ENCODE measurements at places on chromosomes 7 and 10.

- DNase-seq: no peak
Observed at GRCh38 chr7:18530224-18531179, 35.0 kb downstream of the HDAC9 start.

DNA sequence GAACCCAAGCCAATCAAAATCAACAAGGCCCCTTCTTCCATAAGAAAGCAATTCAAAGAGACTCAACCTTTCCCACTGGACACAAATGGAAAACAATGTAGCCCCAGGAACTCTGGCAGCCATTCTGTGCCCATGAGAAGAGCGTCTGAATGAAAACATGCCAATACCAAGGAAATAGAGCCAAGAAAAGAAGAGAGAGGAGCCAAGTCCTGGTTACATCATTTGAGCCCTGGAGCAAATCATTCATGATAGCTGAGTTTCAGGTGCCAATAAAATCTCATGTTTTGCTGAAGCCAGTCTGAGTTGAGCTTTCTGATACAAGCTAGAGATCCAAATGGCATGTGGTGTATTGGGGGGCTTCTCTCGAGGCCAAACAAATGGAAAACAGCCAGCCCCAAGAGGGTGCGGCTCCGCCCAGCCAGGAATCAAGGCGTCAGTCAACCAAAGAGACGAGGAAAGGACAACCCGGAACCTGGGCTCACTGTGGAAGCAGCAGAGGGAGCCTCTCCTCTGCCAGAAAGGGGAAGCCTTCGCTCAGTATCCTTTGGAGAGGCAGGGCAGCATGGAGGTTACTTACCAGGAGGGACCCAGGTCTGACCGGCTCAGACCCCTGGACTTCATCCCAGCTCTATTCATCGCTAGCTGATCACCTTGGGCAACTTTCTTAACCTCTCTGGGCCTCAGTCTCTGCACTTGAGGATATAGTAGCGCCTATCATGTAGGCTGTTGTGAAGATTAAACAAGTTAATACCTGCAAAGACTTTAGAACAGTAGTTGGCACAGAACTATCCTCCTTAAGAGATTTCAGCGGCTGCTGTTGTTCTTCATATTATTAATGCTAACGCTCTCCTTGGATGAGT is 61.8 kb downstream of the OAT start:
- DNase-seq: no peak

GRCh38 chr7:132739271-132739955 is 163.1 kb upstream of the PLXNA4 start:
- no peak for DNase-seq

DNA sequence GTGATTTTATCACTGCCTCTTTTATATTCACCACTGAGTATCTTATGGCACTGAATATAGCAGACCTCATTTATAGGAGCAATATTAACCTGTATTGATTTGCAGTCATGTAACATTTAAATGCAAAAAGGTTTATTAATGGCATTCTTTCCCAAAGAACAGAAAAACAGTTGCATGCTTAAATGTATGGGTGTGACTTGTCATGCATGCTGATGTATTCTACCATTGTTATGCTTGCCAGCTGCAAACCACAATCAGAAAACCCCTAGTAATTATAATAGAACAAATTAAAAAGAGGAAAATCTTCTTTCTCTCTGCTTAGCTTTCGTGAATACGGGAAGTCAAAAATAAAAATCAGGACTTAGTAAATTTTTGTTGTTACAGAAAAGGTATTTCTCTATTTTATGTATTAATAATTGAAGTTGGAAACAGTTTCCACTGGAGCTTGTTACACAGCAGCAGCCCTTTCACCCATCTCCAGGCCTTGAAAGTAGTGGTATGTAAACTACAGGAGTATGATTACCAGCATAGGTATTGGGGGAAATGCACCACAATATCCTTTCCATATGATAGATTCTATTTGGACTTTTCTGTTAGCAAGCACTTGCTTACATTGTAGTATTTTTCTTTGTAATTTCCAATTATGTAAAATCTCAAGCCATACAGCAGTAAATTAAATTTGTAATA is 147.4 kb upstream of the TEX47 start:
- DNase-seq: no peak

DNA sequence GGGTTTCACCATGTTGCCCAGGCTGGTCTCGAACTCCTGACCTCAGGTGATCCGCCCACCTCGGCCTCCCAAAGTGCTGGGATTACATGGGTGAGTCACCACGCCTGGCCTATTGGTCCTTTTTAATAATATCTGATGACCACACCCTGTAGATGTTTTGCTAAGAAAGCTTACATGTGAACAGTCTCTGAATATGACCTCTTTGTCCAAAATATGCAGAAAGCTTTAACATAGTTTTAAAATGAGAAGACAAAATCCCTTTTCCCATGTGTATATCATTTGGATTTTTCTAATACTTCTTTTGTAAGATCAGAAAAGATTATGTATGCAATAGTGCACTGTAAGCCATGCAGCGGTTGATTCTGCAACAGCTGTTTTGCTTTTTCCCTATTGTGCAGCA is 38.5 kb downstream of the MCU start:
- DNase-seq: no peak

DNA sequence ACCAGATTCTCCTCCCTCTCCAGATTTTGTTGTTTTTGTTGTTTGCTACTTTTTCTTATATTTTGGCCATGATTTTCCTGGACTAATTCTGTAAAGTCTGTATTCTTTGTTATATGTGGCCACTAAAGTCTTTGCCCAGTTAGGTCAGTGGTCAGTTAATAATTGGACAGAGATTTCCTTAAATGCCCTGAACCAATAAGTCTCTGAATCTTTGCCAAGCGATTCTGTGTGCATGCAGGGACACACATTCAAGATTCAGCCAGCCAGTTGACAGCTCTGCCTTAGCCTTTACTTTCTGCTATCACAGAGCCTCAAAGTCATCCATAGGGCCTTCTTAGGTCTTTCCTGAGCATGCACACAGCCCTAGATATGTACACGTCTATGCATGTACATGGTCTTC is 11.0 kb upstream of the COL17A1 start:
- DNase-seq: no peak

GRCh38 chr7:26458466-26459145 is 166.9 kb downstream of the SNX10 start:
- no peak for DNase-seq

GRCh38 chr7:121046893-121047468 is 58.5 kb downstream of the CPED1 start:
- DNase-seq: no peak

- peak; percentile 69 for DNase-seq
Observed at GRCh38 chr10:58952747-58953466, 223.5 kb upstream of the PHYHIPL start.

DNA sequence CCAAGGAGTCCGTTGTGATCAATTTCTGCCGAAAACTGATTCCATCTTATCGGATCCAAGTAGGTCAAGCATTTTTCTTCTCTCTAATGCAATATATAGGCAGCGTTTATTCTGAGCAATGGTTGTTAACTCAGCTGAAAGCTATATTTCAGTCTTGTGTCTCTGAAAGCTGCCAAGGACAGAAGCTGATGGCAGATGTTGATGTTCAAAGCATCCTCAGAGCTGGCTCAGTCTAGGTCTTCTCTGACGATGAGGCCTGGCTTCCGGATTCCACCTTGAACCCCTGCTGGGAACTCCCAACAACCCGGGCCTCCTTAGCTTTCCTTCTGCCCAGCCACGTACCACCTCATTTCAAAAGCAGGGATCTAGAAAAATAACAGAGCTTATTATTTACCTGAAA is 863.6 kb downstream of the NRG3 start:
- no peak for DNase-seq

- peak; percentile 63 for DNase-seq
Observed at GRCh38 chr10:128178302-128178958, 52.2 kb upstream of the MKI67 start.

DNA sequence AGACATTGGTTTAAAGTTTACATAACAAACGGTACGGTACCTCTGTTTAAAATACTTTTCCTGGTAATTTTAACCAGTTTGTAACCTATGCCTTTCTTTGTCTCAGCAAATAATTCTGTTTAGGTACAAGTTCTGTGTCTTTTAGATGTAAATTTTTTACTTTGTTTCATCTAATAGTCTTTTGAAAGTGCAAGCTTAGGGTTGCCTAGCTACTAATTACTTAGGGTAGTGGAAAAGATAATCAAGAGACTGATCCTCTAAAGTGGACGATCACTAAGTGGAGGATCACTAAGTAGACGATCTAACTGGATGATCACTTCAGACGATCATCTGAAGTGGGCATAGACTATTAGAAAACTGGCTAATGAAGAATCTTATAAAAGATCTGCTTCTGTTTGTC is 16.1 kb upstream of the FKBP9 start:
- no peak for DNase-seq

DNA sequence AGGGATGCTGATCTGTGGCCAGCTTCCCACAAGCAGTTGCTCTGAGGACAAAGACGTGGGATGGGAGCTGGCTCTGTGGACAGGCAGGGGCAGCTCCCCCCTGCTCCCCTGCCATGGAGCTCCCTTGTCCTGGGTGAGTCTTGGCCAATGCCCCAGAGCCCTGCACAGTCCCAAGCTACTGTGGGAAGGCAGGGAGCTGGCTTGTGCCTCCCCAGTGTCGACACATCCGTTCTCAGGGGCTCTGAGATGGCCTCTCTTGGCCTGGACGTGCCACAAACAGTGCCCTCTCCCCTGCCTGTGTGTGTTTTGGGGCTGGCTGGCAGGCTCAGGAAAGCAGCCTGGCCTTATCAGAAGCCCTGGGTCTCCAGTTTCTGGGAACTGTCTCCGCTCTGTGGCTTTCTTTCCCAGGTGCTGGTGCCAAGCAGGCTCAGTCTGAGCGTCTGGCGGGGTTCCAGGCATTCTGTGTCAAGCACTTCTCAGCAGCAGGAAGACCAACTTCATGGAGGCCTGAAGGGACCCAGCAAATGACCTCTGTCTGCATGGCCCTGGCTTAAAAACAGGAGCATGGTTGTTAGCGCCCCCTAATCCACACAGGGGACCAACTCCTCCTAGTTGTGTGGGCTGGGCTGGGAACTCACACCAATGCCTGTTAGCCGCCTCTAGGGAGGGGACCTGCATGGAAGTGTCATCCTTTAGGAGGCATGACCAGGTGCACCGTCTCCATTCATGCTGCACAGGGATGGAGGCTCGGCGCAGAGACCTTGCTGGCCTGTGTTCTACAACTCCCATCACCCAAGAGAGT is 375.2 kb downstream of the RPS24 start:
- no peak for DNase-seq

All from SK-MEL-5 (cell line).